Stimulated activated CD4-positive, alpha-beta T cell treated with anti-CD3 and anti-CD28 coated beads, Interleukin-2, amount 100 ng/mL, for 24 hours (primary cell): ENCODE measurements at places on chromosomes 3 and 15.

GRCh38 chr15:26766262-26766661, 6.6 kb downstream of the GABRB3 start:
- DNase-seq = no peak

DNA sequence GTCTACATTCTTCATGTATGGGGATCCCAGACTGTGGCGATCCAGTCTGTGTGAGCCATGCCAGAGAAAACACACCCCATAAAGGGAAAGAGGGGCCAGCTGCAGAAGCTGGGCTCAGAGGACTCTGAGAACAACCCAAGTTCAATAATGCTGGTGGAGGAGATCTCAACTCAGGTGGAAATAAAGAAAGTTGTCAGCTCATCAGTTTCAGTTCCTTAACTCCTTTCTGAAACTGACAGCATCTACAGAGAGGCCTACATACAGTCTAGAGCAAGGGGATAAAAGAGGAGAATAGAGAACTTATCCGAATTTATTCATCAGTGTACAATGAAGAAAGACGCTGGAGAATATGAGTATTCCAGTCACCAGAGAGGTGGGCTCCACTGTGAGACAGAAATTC, 77.0 kb downstream of the NTRK3 start:
- no peak for DNase-seq

GRCh38 chr15:35713733-35714132, 167.8 kb upstream of the DPH6 start:
- DNase-seq = no peak

GRCh38 chr3:110362751-110363150, 708.9 kb upstream of the NECTIN3 start:
- no peak for DNase-seq

DNA sequence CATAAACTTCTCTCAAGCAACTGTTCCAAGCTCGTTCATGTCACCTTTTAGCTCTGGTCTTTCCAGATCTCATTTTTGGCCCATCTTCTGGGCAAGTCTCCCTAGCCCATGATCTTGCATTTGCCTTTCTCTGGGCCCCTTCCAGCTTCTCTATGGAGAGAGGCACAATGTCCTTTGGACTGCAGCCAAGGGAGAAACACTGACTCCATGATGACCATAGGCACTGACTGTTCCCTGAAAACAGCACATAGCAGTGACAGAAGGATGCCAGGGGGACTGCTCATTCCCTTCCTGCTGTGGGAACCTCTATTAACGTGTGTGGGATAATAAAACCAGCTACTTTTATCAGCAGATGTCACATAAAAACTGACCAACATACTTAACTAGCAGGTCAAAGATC, 60.3 kb downstream of the STRIT1 start:
- DNase-seq = no peak

DNA sequence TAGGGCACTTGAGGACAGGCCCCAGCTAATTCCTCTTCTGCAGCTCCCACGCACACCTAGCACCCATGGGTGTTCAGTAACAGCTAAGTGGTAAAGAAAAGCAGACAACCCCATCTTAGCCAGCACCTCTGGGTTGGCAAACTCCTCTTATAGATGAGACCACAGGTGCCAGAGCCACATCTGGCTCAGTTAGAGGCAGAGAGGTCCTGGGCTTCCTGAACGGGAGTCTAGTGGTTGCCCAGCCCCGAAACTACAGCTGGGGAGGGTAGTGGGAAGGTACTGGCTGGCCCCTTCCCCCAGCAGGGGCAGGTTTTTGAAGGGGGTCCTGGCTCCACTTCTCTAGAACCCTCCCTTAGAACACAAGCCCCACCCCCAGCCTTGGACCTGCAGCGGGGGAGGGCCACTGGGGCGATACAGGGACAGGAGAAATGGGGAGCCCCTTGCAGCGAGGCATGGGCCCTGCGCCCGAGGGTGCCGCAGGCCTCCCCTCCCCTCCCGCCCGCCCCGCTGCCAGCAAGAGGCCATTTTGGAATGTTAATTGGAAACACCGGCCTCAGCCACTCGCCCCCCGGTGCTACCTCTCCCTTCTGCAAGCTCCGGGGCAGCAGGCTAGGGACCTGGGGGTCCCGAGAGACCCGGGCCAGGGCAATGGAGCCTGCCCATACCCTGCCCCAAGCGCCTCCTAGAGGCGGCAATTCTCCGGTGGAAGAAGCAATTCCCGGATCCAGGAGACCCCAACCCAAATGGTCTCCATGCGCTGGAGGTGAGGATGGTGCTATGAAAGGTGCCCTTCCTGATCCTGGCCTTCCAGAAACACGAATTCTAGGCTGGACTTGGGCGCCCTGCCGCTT, 1.5 kb downstream of the DUSP7 start:
- no peak for DNase-seq

- DNase-seq = no peak
Measured at GRCh38 chr3:79973482-79973881, 205.7 kb upstream of the ROBO1 start.

DNA sequence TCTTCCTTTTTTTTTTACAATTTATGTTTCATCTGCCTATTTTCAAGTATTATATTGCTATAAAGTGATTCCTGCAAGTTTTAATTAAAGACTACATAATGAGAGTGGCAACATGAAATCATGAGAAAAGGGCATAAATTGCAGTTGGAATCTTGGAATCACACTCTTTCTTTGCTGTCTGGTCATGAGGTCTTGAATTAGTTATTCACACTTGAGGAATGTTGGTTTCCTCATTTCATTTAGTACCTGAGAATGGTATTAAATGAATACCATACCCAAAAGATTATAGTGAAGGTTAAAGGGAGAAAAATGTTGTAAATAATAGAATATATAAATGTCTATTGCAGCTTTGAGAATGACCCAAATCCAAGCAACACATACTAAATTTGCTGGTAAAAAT, 25.8 kb upstream of the CNTN3 start:
- DNase-seq = no peak

DNA sequence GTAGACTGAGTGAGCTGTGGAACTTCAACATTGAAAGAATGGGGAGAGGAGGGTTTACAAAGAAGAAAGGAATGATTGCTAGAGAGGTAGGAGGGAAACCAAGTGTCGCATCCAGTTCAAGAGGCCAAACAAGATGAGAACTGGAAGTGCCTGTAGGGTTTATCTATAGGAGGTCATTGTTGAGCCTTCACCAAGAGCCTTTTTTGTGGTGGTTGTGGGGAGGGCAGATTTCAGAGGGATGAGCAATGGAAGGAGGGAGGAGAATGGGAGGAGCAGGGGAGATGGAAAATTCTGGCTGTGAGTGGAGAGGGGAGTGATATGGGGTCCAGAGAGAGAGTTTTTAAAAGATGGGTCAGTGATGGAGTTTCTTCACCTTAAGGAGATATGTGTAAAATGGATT, 8.5 kb downstream of the PDIA5 start:
- no peak for DNase-seq

GRCh38 chr3:185884641-185885040, 53.2 kb downstream of the TRA2B start:
- no peak for DNase-seq

DNA sequence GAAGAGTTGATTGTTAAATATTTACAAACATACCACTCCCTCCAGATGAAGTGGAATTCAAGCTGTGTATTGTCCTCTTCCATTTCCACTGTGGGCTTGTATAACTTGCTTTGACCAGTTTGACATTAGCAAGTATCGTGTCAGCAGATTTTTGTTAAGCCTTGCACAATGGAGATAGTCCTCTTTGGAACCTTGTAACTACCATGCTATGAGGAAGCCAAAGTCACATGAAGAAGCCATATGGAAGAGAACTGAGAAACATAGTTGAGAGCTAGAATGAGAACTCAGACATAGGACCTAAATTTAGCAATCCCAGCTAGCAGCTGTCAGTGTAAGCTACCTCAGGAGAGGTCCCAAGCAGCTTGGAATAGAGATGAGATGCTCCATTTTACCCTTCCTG, 889.2 kb downstream of the PDCD6IP start:
- DNase-seq = no peak

GRCh38 chr3:134852893-134853351, 57.9 kb downstream of the EPHB1 start:
- no peak for DNase-seq

DNA sequence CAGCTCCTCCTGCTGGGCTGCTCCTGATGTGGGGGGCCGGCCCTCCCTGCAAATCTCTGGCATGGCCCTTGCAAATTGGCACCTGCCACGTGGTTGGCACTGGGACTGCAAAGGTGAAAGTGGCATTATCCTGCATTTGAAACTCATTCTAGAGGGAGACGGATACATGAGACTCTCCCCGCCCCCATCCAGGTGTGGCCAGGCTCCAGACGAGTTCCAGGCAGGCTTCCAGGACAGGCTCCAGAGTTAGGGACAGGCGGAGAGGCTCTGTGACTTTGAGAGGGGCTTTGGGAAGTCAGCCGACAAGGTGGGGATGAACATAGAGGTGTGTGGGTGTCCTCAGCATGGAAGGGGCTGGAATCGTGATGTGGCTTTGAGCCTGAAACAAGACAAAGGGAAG, 178.5 kb downstream of the APBA2 start:
- no peak for DNase-seq
